NCI-H2107 (cell line): ENCODE measurements at places on chromosomes 12 and 14.
A peak's percentile ranks its signal among the peaks of the same experiment; 100 is the strongest.

DNA sequence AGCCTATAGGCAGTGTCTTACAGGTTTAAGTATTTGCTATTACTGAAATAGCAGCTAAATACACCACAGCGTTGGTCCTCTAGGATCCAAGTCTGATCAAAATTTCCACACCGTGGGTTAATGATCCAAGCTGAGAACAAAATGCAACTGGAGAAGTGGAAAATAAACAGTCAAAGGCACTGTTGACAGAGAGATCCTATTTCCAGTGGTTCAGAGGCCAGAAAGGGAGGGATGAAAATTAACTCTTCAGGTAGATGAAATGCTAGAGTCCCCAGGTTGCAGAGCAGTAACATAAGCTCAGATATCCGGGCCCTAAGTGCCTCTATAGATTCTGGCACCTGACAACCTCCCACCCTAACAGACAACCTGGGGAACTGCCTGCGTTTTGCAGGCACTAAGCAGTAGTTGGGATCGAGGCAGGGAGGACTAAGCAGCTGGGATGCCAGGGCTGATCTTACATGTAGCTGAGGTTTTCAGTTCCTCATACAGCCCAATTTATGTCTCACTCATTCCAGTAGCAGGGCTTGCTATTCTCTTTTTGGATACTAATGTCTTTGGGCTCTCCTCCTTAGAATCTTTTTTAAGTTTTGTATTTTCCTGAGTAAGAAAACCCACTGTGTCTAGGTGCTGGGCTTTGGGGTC, 42.7 kb upstream of the CRACR2A start:
- peak; percentile 81 for DNase-seq

DNA sequence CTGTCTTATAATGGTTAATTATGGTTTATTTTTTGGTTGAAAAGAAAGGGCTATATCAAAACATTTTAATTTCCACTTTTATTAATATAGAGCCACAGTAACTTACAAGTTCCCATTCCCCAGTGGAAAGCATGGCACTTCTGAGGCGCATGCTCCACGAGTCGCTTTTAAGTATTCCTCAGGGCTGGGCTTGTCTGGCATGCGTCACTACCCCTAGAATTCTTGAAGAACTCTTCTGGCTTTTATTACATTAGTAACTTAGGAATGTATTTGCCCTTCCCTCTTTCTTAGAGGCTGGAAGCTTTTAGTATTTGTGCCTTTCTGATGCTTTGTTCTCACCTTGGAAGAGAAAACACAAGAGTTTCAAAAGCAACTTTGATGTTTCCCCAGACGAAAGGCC, 81.1 kb downstream of the ESR2 start:
- no peak for DNase-seq

DNA sequence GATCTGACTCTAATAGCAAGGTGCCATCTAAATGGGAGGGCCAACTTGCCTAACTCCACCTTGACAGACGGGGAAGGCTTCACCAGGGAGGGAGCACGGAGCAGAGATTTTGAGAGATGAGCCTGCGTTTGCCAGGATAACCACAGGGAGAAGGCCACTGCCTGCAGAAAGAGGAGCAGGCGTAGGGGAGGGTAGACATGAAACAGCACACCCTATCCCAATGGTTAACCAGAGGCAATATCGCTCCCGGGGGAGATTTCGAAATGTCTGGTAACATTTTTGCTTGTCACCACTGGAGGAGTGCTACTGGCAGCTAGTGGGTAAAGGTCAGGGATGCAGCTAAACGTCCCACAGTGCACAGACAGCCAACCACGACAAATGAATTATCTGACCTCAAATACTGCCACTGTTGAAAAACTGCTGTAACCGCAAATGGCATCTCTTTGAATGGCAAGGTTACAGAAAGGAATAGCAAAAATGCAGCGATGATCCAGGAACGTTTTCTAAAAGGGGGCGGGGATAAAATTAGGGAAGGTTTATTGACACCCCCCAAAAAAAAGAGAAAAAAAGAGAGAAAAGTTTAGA, 126.0 kb upstream of the ATF7IP start:
- DNase-seq: no peak

GRCh38 chr12:68445824-68446223, 113.7 kb upstream of the MDM1 start:
- DNase-seq: no peak

- DNase-seq: no peak
Observed at GRCh38 chr12:92745856-92746550, 43.2 kb downstream of the PLEKHG7 start.

DNA sequence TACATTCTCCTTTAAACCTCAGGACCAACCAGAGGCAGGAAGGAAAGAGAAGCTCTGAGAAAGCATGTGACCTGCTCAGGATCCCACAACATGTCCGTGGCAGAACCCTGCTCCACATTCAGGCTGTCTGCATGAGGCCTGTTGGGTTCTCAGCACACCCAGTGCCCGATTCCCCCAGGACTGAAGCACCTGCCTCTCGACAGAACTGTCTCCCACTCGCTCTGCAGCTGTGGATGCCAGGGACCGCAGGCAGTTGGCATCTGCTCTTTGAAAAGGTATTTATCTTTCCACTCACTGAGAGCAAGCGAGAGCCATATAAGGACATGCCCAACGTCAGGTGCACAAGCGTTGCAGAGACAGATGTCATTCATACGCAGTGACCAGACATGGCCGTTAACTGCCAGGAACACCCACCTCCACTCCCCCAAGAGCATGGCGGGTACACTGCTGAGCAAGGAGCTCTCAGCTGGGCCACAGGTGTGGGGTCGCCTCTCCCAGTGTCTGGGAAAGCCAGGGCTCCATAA, 18.9 kb downstream of the PITPNM2 start:
- DNase-seq: peak; percentile 95

DNA sequence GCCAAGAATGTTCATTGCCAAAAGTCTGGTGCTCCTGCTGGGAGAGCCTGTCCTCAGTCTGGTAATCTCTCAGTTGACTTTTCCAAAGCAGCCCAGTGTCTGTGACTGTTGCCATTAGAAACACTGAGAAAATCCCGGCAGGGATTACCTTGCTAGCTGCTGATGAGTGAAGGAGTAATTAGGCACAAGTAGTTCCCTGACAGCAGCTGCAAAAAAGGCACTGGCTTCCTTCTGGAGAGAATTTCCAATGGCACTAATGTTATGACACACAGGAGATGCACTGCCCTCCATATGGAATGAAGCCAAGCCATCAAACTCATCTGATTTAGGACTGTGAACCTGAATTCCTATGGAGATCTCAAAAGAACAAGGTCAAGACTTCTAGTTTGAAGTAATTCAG, 1321.2 kb upstream of the SEL1L start:
- DNase-seq: no peak

DNA sequence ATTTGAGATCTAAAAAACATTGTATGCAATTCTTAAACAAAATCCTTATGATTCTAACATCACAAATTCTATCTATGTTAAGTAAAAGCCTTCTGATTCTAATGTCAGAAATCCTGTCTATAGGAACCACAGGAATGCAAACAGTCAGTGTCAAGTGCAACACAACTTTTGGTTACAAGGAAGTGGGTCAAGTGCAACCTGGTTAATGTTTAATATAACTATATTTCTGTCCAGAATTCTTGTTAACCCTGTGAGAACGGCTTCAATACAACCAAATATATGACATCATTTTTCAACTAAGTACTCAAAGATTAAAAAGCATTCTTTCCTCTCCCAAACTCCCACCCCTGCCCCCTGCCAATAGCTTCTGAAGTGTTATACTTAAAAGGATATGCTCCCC, 107.9 kb upstream of the PLEKHA5 start:
- no peak for DNase-seq

DNA sequence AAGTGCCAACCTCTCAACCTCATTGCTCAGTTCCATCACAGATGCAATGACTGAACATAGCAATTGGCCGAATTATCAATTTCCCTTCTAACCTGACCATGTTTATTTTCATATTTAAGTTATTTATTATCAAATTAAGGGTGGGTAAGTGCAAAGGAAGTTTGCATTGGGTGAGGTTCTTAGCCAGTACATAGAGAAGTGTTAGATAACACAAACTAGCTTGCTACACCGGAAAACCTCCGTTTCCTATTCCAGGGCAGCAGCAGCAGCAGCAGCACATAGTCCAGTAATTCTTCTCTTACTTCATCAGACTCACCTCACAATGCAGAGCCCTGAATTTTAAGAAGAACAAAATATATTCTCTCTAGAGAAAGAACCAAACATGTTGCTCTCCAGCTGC, 200.5 kb upstream of the OR4E1 start:
- no peak for DNase-seq

DNA sequence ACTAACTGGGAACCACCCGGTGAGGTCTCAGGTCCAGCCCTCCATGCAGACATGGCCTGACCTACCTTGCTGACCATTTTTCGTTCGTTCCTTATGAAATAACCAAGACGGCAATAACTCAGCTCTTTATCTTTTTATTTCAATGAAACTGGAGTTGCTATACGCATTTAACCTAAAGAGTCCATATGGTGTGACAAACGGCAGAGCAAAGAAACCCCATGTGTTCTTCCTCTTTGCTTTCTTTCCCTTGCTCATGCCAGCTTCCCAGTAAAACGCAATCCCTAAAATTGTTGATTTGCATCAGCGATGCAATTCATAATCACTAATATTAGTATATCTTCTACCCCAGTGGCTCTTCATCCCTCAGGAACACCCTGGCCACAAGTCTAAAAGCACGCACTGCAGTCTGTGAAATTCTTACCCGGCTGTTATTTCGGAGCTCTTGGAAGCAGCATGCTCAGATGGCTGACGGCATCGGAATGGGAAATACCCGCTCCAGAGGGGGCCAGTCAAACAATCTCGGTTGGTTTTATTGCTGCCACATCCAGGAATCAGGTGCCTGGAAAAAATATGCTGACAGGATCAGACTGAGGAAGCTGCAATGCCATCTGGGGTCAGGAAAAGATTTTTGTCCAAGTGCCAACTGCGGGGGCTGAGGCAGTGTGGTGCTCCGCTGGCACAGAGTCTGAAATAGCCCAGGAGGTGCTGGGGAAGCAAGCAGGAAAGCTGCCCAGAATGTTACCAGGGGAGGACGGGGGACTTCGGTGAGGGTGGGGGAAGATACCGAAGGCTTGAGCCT, 28.2 kb upstream of the KCNA1 start:
- DNase-seq: no peak

- DNase-seq: no peak
Observed at GRCh38 chr12:79691511-79692248, 916 bp upstream of the PAWR start.

DNA sequence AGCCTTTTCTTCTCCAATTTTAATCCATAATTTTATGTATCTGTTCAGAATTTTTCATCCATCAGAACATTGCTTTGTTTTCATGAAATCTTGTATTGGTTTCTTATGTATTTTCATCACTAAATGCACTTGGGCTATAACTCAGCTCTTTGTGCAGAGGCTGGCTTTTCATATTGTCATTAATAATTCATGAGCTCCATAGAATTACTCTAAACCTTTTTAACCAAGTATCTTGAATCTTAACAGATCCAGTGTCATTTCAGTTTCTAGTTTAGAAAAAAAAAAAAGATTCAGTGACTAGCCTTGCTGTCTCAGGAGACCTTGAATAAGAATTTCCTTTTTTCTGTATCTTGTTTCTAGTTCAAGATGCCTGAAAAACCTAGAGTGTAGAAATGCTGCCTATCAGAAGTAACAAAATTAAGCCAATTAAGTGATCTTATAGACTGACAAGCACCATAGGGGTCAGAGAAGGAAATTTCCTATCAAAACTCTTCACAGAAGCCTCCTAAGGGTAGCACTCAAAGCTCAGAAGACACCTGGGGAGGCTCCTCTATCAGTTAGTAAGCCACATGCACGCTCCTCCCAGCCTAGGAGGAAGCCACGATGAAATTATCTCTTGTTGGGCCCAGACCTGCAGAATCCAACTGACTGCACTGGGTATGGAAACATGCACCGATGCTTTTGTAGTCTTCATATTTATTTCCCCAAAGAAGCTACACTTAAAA, 163.4 kb downstream of the KICS2 start:
- DNase-seq: no peak

GRCh38 chr12:96141216-96141912, 52.8 kb upstream of the ELK3 start:
- no peak for DNase-seq

GRCh38 chr14:89617481-89618329, 200.7 kb upstream of the FOXN3 start:
- peak; percentile 18 for DNase-seq

DNA sequence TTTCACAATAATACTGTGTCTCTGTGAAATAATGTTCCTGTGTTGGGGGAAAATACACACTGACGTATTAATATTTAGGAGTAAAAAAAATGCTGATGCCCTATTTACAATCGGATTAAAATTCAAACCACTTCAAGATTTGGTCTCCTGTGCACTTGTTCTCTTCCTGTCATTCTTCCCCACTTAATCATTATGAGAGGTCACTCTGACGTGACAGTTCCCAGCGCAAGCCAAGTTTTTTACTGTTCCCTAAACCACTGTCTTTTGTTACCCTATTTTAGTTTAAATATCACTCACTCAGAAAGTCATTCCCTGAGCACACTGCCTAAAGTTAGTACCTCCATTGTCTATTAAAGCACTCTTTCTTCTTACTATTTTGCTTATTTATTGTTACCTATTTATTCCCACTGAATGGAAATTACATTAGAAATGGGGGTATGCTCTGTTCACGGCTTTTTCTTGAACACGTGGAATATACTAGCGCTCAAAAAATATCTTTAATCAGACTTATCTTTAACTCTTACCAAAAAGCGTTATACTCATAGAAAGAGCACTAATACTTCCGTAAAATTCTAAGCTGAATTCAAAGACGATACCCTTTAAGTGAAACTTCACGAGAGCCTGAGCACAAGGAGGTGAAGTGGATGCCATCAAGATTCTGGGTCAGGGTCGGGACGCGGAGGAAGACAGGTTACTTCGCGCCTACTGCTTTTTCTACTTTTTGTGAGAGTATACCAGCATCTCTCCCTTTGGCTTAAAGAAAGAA, 670 bp upstream of the PSMA3 start:
- no peak for DNase-seq
